Cerebellar nuclear complex (tissue), 1 donor: ENCODE measurements at places on chromosomes 1 and 21.

- no peak for DNase-seq
Observed at GRCh38 chr1:41557751-41558455, 73.4 kb upstream of the EDN2 start.

GRCh38 chr1:161879261-161879660 lies 113.1 kb downstream of the ATF6 start:
- no peak for DNase-seq

- DNase-seq, result no peak
Observed at GRCh38 chr21:34603710-34604057, 11.2 kb downstream of the RCAN1 start.

DNA sequence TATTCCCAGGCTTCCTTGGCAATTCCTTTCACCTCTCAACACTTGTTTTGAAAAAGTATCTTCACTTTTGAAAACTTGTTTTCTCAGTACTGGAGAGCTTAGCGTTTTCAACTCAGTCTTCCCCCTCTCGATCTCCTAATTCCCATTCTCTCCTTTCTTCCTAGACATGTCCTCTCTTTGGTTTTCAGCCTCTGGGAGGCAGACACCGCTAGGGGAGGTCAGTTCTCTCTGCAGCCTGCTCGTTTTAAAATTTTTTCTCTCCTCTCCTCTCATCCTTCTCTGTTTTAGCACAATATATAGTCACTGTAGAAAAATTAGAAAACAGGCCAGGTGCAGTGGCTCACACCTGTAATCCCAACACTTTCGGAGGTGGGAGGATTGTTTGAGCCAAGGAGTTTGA lies 12.6 kb upstream of the RHEX start:
- no peak for DNase-seq

GRCh38 chr1:49448200-49448599 lies 575.6 kb downstream of the AGBL4 start:
- no peak for DNase-seq

- DNase-seq, result no peak
Observed at GRCh38 chr1:160774886-160775719, 20.9 kb upstream of the LY9 start.

- DNase-seq, result no peak
Observed at GRCh38 chr21:45073301-45074047, 906 bp upstream of the ADARB1 start.

DNA sequence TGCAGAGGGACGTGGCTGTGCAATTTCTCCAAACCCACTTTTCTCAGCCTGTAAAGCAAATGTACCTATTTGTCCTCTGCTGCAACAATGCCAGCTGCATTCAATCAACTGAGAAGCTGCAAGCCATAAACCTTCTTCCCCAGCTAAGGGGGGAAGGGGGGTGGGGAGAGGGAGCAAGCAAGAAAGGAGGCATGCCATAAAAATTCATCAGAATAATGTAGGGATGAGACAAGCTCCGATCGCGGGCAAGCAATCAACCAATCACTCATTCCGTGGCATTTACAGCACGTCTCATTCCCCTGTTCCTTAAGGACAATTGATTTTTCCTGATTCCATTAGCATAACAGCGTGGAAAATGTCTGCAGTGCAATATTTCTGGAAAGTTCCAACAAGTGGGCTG lies 144.8 kb downstream of the DMRTA2 start:
- no peak for DNase-seq

GRCh38 chr1:175933801-175934200 lies 190.4 kb upstream of the TNR start:
- no peak for DNase-seq

DNA sequence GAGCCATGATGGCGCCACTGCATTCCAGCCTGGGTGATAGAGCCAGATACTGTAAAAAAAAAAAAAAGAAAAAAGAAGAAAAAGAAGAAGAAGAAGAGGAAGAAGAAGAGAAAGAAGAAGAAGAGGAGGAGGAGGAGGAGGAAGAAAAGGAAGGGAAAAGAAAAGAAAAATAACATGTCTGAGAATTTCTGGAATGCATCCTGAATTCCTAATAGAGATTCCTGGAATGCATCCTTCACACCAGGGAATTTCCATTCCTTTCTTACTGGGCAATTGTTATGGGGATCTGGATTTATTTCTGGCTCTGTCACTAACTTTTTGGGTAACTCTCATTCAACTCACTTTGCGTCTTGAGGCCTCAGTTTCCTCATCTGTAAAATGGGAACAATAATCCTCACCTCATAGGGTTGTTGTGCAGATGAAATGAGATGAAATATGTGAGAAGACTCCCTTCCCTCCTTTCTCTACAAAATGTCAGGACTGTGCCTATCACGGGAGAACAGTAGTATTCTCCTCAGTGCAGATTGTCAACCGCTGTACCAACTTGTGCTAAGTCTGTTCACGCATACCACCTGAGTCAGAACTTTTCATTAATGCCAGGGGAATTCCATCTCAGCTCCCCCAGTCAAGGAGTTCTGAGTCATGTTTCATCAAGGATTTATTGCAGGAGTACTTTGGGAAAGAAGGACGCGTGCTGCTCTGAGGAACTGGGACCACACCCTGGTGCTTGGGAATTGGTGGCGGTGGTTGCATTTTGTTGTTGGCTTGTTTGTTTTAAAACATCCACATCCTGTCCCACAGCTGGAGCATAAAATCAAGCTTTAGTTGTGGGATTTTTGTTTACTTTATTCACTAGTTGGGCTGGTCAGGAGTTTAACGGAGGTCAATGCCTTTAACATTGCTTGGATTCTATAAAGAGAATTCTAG lies 42.4 kb upstream of the ROR1 start:
- DNase-seq, result no peak

- DNase-seq, result no peak
Observed at GRCh38 chr1:91672601-91673161, 172.0 kb downstream of the CDC7 start.

DNA sequence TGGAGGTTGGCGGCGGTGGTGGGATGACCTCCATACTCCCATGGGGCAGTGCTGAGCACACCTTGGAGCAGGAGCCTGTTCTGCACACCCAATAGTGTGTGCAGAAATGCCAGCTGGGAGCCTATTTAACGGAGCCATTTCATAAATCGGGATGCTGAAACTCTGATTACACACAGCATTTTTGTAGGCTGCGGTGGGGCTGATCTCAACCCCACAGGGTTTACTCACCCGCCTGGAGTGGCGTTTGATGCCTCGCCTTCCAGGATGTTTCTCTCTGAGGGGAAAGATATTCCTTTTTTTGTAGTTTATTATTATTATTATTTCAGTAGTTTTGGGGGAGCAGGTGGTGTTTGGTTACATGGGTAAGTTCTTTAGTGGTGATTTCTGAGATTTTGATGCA lies 82.6 kb upstream of the WDR26 start:
- no peak for DNase-seq

GRCh38 chr1:52713590-52713989 lies 12.7 kb upstream of the ZYG11B start:
- no peak for DNase-seq

DNA sequence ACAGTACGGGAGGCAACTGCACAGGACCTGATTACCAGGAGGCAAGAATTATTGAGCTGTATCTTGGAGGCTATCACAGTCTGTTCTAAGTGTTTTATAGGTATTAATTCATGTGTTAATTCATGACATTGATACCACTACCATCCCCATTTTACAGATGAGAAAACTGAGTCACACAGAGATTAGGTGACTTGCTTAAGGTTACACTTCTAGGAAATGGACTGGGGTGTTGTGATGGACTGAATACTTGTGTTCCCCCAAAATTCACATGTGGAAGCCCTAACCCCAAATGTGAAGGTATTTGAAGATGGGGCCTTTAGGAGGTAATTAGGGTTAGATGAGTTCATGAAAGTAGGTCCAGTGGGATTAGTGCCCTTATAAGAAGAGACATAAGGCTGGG lies 10.1 kb upstream of the TRIM63 start:
- no peak for DNase-seq

- DNase-seq, result no peak
Observed at GRCh38 chr1:155951753-155952504, 10.5 kb downstream of the RXFP4 start.

- no peak for DNase-seq
Observed at GRCh38 chr1:235401251-235401650, 34.0 kb downstream of the TBCE start.

GRCh38 chr21:38323721-38324531 lies 67.1 kb downstream of the KCNJ15 start:
- no peak for DNase-seq

DNA sequence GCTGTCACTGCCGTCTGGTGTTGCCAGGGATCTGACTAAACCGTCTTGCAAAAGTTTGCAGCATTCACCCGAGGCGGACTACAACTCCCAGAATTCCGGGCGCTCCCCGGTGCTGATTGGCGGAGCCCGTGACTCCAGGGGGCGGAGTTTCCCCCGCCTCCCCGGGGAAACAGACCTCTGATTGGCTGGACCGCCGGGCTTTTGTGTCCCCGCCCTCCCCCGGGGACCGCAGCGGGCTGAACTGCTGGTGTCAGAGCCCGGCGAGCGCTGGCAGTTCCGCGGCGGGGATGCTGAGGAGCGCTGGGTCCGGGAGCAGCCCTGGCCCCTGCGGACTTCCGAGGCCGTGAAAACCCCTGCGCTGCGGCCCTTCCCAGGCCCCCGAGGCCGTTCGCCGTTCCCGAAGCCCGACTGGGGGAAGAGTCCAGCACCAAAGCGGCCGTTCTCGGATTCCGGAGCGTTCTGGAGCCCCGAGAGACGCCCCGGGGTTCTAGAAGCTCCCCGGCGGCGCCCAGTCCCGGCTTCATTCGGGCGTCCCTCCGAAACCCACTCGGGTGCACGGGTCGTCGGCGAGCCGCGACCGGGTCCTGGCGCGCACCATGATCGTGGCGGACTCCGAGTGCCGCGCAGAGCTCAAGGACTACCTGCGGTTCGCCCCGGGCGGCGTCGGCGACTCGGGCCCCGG lies at the start of gene SESN2:
TSS of gene SESN2 (plus strand) at position 267 of the 682 bp plus-strand sequence. CDS start at position 597, 330 bp downstream.
- DNase-seq, result peak; percentile 89

- DNase-seq, result no peak
Observed at GRCh38 chr1:55472115-55472514, 257.0 kb upstream of the USP24 start.

- DNase-seq, result no peak
Observed at GRCh38 chr1:232608427-232608826, 21.5 kb downstream of the SIPA1L2 start.

GRCh38 chr21:43824333-43825241 lies 35.2 kb downstream of the RRP1 start:
- DNase-seq, result no peak

- no peak for DNase-seq
Observed at GRCh38 chr1:164452549-164452948, 106.4 kb upstream of the PBX1 start.

- DNase-seq, result no peak
Observed at GRCh38 chr1:78177708-78178270, 132.0 kb downstream of the GIPC2 start.

DNA sequence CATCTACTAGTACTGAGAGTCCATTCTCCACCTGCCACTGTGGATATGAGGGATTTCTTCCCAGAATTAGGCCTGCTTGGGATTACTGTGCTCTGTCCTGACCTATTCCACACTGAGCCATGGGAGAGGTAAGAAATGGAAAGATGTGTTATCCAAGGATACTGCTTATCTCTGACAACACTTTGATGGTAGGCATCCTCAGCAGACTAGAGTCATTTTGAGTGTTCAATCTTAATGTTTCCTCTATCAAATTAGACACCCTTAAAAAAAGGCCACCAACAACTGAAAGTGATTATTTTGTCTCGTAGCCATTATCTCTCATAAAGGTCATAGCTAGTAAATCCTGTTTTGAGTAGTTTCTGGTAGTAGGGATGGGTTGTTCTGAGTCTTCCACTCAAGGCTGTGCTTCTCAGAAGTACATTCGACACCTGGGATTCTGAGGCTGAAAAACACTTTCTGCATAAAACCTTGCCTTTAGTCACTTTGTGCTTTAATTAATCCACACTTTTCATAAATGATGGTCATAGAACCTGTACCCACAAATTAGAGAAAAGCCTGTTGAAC lies 8.8 kb downstream of the ATPAF1 start:
- no peak for DNase-seq

DNA sequence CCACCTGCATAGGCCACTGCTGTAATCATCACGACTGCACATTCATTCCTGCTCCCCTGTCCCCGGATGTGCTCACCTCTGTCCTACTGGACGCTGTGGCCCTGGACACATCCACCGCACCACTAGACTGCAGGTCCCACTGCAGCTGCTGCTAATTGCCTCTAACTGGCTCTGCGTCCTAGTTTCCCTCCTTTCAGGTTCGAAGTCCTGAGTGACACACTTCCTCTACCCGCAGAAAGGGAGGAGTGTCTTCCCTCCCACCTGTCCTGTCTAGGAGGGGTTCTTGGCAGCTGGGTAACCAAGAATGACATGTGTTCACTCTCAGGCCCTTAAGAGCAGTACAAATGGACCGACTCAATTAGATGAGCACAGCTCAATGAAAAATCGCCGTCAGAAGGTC lies 40.5 kb upstream of the ITPKB start:
- no peak for DNase-seq

- no peak for DNase-seq
Observed at GRCh38 chr1:206803221-206803730, 31.0 kb upstream of the IL10 start.

- no peak for DNase-seq
Observed at GRCh38 chr1:16966282-16966681, 14.1 kb downstream of the MFAP2 start.

GRCh38 chr1:228226956-228227791 lies 19.3 kb downstream of the OBSCN start:
- DNase-seq, result no peak

GRCh38 chr1:163983097-163983496 lies 575.9 kb upstream of the PBX1 start:
- no peak for DNase-seq

- no peak for DNase-seq
Observed at GRCh38 chr1:15081102-15081501, 72.4 kb upstream of the TMEM51 start.

- no peak for DNase-seq
Observed at GRCh38 chr1:47243910-47244309, 11.9 kb upstream of the TAL1 start.

DNA sequence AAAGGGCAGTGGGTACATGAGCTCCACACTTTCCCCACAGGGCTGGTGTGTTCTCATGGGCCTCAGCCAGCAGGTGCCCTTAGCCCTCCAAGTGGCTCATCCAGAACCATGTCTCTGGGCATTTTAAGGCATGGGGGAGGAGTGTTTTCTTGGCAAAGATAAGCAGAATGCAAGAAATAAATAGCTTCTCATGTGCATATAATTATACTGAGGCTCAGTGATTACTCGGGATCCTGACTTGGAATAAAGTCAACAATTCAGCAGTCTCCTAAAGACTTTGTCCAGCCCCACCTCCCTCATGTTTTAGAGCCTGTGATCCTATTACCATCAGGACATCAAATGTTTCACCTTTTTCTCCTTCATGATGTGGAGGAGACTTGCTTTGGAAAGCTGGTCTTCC lies 92.7 kb upstream of the COG2 start:
- no peak for DNase-seq

DNA sequence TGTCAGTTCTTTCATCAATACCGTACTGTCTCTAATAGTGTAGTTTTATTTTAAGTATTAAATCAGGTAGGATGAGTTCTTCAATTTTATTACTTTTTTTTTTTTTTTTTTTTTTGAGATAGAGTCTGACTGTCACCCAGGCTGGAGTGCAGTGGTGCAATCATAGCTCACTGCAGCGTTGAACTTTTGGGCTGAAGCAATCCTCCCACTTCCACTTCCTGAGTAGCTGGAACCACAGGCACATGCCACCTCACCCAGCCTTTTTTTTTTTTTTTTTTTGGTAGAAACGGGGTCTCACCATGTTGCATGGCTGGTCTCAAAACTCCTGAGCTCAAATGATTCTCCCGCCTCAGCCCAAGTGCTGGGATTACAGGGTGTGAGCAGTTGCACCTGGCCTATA lies 44.3 kb downstream of the INAVA start:
- DNase-seq, result no peak
